ENCODE measurements at places on chromosomes 7 and 10.

- no peak for DNase-seq
Measured at GRCh38 chr7:29013082-29013695, 55.1 kb upstream of the TRIL start.

GRCh38 chr7:80078159-80078731 lies 56.4 kb upstream of the GNAI1 start:
- DNase-seq: no peak

DNA sequence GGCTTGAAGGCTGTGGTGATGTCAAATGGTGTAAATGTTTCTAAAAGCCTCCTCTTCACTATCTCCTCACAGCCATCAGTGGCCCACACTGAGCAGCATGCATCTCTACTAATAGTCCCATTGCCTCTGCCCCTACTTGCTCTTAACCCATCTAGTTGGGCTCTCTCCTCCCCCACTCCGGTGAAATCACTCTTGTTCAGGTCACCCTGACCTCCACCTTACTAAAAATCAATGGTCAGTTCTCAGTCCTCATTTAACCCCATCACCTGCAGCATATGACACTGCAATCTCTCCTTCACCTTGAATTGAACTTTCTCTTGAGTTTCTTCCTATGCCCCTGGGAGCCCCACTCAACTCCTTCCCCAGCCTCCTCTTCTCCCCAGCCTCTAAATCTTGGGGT lies 355.1 kb upstream of the AOAH start:
- DNase-seq: no peak

- DNase-seq: peak; percentile 89
Measured at GRCh38 chr7:63925626-63926460, 72.8 kb upstream of the ZNF722 start.

GRCh38 chr10:130439766-130440165 lies 303.6 kb downstream of the GLRX3 start:
- DNase-seq: no peak

DNA sequence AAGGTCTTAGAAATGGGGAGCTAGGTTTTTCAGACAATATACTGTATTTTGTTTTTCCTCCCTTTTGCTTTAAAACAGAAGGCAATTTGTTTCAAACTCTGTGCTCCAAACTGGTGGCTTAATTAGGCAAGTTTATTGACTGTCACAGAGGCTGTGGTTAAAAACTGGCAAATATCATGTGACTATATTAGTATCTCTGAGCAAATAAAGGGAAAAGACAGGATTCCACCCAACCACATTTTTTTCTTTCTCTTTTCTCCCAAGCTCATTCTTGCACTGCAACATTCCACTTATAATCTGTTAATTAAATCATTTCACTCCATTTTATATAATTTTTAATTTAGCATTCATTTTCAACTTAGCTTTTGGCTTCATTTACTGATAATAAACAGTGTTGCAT lies 615.8 kb downstream of the AUTS2 start:
- DNase-seq: no peak

DNA sequence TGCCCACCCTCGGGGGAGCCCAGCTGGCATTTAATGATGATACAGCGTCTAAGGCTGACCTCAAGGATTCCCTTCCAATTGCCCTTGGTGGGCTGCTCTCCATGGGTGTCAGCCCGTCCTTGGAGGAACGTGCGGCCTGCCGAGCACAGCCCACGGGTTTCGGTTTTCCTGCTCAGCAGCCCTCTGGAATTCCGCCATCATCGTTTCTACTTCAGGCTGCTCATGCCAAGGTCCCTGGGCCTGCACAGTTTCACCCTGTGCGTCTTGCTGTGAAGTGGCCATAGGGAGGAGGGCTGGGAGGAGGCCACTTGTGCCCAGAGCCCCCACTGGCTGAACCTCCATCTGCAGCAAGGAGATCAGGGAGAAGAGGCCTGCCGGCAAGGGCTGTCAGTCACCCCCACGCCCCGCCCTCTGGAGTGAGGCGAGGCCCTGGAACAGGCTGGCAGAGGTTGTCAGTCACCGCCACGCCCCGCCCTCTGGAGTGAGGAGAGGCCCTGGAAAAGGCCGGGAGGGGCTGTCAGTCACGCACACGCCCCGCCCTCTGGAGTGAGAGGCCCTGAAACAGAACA lies 82.8 kb downstream of the CHST15 start:
- DNase-seq: no peak

GRCh38 chr7:2821161-2821841 lies 22.8 kb downstream of the GNA12 start:
- DNase-seq: no peak

GRCh38 chr7:2282185-2282751 lies 32.0 kb downstream of the SNX8 start:
- DNase-seq: no peak

- no peak for DNase-seq
Measured at GRCh38 chr7:69871213-69871885, 273.1 kb downstream of the AUTS2 start.

DNA sequence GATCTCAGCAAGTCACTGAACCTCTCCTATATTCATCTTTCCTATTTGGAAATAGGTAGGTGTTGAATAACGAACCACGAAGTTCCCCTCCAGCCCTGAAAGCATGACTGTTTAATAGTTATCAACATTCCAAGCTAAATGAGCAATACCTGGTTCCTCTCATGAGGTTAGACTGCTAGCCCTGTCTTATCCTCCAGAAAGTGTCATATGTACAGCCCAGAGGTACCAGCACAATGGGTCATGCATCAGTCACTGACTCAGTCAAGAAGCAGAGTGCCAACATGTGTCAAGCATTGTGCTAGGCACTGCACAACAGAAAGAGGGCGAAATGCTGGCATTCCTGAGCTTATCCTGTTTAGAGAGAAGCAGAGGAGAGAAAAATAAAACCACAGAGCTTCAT lies 70.0 kb downstream of the AMPH start:
- no peak for DNase-seq

- peak; percentile 21 for DNase-seq
Measured at GRCh38 chr7:31443457-31443856, 70.4 kb upstream of the ITPRID1 start.

DNA sequence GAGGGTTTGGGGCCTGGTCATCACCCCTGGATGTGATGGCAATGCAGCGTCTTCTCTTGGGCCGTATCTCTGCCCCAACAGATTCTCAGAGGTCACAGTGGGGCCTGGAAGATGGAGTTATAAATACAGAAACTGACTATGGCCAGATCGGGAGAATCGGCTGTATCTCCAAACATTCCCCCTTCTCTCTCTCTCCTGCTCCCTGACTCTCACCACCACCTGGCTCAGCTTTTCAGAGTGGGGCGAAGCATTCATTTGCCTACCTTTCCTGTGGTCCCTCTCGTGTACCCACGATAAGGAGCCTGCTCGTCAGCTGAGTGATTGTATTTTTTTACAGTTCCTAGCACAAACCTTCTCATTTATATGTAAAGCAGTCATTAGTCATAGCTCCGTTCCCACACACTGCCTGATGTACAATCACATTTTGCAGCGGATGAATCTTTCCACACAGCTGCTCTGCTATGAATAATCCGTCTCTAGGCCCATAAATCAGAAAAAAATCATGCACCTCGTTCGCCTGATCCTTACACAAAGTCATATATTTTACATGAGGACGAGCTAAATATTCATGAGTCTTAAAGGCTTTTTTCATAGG lies 23.2 kb upstream of the BTRC start:
- no peak for DNase-seq

DNA sequence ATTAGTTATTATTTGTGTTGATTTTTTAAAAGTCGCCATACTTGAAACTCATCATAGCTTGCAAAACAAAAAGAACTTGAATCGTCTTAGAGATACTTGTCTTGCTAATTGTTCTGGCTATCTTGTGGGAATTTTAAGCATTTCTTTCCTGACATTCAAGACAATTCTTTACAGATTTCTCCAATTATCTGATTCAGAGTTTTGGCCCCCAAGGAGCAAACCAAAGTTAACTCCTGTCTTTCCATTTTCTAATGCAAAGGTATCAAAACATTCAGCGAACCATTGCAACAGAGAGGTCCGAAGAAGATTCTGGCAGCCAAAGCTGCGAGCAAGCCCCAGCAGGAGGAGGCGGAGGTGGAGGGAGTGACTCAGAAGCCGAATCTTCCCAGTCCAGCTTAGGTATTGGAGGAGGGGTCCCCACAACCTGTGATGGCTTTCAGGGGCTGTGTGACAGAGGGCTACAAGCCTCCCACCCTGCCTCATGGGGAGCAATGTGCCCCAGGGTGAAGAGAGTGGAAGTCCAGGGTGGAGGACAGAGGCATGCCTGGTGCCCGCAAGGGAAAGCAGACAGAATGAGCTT lies 119.4 kb upstream of the STK17A start:
- DNase-seq: no peak

DNA sequence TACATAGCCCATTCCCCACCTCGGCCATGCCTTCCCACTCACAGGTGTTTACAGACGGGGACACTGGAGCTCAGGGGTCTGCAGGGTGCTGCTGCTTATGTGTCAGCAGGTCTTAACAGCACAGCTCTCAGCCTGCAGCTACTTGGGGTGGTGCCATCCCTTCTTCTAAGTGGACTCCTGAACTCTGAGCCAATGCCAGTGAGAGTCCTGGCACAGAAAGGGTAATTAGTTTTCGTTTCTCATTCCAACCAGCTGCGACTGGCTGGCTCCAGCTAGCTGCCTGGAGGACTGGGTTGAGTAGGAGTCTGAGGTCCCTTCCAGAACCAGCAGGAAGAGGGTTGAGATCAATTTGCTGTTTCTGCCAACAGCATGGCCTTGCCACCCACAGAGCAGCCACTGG lies 88.3 kb upstream of the AGK start:
- no peak for DNase-seq

DNA sequence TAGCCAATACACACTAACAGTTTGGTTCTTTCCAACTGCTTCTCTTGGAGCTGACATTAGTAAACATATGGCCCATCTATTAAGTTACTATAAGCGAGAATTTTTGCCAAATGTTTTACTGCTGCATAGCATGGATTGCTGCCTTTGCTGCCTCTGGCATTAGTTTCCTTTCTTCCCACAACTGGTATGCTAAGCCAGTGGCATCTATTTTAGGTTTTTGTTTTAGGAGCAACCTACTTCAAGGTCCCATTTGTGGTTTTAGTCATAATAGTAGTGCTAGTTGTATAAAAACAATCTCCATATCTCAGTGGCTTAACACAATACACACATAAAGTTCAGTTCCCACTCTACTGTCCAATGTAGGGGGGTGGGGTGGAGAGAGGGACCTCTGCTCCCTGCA lies 25.9 kb upstream of the PANK1 start:
- DNase-seq: no peak

- no peak for DNase-seq
Measured at GRCh38 chr7:41104631-41105030, 598.3 kb downstream of the INHBA start.

GRCh38 chr10:120803972-120804371 lies 47.2 kb upstream of the WDR11 start:
- no peak for DNase-seq

DNA sequence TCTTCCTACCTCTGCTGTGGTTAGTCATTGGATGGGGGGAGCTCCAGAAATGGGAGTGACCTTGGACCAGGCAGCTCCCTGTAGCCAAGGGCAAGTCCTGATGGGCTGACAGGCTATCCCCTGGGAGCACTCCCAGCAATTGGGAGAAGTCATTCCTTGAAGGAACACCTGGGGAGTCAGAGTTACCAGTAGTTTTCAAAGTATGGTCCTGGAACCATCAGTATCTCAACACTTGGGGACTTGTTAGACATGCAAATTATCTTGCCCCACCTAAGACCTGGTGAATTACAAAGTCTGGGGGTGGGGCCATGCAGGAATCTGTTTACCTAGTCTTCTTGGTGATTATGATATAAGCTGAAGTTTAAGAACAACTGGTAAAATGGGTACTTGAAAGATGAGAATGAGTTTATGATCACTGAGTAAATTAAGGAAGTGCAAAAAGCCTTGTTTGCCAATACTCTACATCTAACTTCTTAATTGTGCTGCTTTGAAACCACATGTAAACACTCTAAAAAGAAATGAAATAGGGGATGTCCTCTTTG lies 287.3 kb upstream of the LRRN3 start:
- no peak for DNase-seq

DNA sequence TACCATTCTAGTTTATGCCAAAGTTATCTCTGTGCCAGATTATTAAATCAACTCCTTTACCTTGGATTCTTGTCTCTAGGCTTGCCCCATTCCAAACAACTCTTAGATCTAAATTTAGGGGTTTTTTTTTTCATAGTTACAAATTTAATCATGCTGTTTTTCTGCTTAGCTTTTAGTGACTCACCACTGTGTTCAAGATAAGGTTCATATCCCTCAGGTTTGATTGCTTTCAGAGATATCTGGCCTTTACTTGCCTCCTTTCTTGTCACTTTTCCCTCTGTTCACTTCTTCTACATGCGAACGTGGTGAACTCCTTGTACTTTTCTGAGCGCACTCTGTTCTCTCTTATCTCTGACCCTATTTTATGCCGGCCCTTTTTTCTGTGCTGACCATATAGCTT lies 78.2 kb downstream of the VPS50 start:
- no peak for DNase-seq

- no peak for DNase-seq
Measured at GRCh38 chr10:1215862-1216573, 159.8 kb downstream of the WDR37 start.

GRCh38 chr10:33883881-33884280 lies 549.4 kb upstream of the NRP1 start:
- no peak for DNase-seq

DNA sequence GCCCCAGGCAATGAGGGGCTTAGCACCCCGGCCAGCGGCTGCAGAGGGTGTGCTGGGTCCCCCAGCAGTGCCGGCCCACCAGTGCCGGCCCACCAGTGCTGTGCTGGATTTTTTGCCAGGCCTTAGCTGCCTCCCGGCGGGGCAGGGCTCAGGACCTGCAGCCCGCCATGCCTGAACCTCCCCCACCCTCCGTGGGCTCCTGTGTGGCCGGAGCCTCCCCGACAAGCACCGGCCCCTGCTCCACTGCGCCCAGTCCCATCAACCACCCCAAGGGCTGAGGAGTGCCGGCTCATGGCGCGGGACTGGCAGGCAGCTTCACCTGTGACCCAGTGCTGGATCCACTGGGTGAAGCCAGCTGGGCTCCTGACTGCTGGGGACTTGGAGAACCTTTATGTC lies 3.5 kb upstream of the ACSL5 start:
- no peak for DNase-seq

DNA sequence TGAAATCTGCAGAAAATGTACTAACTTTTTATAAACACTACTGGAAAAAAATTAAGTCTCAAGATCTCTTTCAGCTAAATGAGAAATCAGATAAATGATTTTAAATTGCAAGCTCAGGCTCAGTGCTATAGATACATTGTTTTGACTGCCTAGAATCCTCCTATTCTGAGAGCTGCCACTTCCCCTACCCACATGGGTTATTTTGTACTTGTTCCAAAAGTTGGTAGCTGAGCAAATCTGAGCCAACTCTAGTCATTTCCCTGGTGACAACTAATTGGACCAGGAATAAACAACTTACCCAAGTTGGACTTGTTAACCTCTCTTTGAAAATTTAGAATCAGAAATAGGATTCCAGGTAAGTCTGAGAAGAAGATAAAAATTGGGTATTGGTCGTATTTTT lies 202.1 kb downstream of the MBL2 start:
- DNase-seq: no peak
